ENCODE measurements at places on chromosomes 6 and 20.
A peak's percentile ranks its signal among the peaks of the same experiment; 100 is the strongest.

- H3K27me3 ChIP-seq = peaks cover 5% of the 10 kb centered on the region
- no peak for DNase-seq
- no peak overlapping the region for H3K4me3 ChIP-seq
- H3K4me1 ChIP-seq = no peaks in the 10 kb centered on the region
Measured at GRCh38 chr6:2197177-2197671, 48.2 kb downstream of the GMDS start.

GRCh38 chr6:49668083-49668511 is 31.5 kb upstream of the RHAG start:
- H3K27me3 ChIP-seq = no peaks in the 10 kb centered on the region
- H3K36me3 ChIP-seq = no peaks in the 10 kb centered on the region
- H3K4me1 ChIP-seq = no peaks in the 10 kb centered on the region
- no peak overlapping the region for H3K27ac ChIP-seq
- H3K4me3 ChIP-seq = no peak overlapping the region
- no peak for DNase-seq

DNA sequence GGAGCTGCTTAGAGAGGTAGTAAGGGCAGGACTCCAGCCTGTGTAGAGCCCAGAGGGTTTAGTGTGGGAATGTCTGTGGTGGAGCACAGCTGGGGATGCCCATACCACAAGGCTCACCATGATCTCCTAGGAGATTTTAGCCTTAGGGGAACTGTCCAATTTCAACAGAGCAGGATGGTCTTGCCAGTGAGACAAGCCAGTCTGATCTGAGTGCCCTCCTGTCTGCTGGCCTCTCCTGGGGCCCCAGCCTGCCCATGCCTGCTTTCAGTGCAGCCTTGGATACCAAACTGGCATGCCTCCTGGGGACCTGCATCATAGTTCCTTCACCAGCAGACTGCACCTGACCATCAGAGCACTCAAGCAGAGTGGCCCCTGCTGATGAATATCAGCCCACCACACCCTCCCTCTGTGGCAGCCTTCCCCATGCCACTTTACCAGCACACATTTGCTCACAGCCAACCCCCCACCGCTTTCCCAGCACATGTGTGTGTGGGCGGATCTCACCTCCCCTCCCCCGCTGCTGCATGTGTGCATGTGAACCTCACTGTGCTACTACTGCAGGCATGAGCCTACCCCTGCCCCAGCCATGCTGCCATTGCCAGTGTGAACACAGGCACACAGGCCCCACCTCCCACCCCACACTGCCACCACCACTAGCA is 7.9 kb upstream of the TREM1 start:
- no peak overlapping the region for H3K27ac ChIP-seq
- H3K4me1 ChIP-seq = peaks cover 22% of the 10 kb centered on the region
- no peak overlapping the region for H3K4me3 ChIP-seq

DNA sequence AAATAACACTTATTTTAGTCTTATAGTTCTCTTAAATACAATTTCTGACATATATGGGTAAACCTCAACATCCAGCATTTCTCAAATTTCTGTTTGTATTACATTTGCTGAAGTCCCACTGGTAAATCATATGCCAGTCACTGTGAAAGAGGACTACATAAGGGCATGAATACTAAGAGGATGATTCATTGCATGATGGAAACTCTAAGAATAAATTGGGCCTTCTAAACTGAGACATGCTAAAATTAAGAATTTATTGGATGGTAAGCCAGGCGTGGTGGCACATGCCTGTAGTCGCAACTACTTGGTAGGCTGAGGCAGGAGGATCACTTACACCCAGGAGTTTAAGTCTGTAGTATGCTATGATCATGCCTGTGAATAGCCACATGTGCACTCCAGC is 12.1 kb downstream of the DEFB123 start:
- H3K36me3 ChIP-seq = no peaks in the 10 kb centered on the region
- H3K4me1 ChIP-seq = no peaks in the 10 kb centered on the region
- no peaks in the 10 kb centered on the region for H3K27me3 ChIP-seq
- no peak overlapping the region for H3K4me3 ChIP-seq

GRCh38 chr6:100892116-100892515 is 11.0 kb upstream of the ASCC3 start:
- H3K36me3 ChIP-seq = no peaks in the 10 kb centered on the region
- H3K4me1 ChIP-seq = no peaks in the 10 kb centered on the region
- no peaks in the 10 kb centered on the region for H3K27me3 ChIP-seq
- no peak overlapping the region for H3K27ac ChIP-seq
- no peak for DNase-seq
- H3K4me3 ChIP-seq = no peak overlapping the region

DNA sequence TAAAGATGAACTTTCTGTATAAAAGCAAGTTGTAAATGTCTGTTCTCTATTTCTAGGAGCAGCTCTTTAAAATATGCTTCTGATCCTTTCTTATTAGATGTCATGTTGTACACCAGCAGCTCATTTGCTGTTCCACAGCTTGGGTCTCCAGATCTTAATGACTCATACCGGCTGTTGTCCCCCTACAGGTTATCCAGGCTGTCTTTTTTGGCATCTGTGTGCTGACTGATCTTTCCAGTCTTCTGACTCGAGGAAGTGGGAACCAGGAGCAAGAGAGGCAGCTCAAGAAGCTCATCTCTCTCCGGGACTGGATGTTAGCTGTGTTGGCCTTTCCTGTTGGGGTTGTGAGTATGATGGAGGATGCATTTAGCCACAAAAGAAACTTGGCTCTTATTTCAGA is 76.0 kb downstream of the AIG1 start:
- no peaks in the 10 kb centered on the region for H3K27me3 ChIP-seq
- H3K4me3 ChIP-seq = no peak overlapping the region
- no peak overlapping the region for H3K27ac ChIP-seq
- H3K36me3 ChIP-seq = peaks cover 17% of the 10 kb centered on the region

GRCh38 chr20:37627060-37627766 is 66.6 kb upstream of the CTNNBL1 start:
- no peaks in the 10 kb centered on the region for H3K36me3 ChIP-seq
- no peak overlapping the region for H3K27ac ChIP-seq
- no peaks in the 10 kb centered on the region for H3K4me1 ChIP-seq
- peaks cover 23% of the 10 kb centered on the region for H3K27me3 ChIP-seq

DNA sequence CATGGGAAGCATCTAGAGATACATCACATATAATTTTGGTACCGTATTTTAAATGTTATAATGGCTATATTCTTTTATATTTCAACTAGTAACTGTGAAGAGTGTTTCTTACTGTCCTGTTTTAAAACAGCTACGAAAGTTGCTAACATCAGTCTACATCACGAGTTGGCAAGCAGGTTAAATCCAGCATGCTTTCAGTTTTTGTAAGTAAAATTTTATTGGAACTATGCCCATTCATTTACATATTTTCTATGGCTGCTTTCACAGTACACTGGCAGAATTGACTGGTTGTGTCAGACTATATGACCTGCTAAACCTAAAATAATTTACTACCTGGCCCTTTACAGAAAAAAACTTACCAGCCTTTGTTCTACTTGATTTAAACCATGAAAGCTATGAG is 478.1 kb downstream of the PHF3 start:
- no peaks in the 10 kb centered on the region for H3K27me3 ChIP-seq
- no peak overlapping the region for H3K4me3 ChIP-seq
- H3K4me1 ChIP-seq = no peaks in the 10 kb centered on the region
- DNase-seq = no peak
- H3K27ac ChIP-seq = no peak overlapping the region

DNA sequence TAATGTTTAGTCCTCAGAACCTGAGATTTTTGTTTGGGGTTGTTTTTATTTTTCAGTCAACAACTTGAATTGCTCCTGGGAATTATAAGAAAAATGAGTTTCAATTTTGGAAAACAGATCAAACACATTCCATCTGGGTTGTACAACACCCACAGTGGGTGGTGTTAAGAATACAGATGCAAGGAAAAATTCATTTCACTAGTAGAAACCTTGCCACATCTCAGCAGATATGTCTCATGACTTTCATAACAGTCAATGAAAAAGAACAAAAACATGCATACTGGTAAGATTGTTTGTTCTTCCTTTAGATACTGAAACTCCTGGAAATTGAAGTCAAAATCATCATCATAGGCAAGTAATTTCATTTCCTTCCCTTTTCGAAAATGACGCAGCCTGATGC is 78.9 kb downstream of the MOXD1 start:
- no peaks in the 10 kb centered on the region for H3K4me1 ChIP-seq
- peaks cover 2% of the 10 kb centered on the region for H3K27me3 ChIP-seq
- DNase-seq = no peak
- H3K4me3 ChIP-seq = no peak overlapping the region

- H3K36me3 ChIP-seq = peaks cover 2% of the 10 kb centered on the region
- H3K27me3 ChIP-seq = peaks cover 13% of the 10 kb centered on the region
- no peak overlapping the region for H3K4me3 ChIP-seq
Measured at GRCh38 chr6:834190-834589, 141.3 kb upstream of the EXOC2 start.

DNA sequence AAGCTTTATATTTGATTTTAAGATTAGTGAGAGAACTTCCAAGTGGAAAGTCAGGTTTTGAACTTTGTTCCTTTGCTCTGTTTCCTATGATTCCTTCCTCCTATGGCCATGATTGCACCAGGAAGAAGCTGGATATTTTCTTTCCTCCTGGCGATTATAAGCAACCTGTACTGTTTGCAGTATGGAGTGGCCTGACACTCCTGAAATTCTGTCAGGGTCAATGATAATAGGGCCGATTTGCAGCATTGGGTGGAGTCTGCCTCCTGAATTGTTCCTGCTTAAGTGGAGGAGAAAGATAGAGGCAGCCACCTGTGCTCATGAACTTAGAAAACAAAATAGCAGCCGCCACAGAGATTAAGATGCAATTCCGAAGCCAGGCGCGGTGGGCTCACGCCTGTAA is 9.8 kb upstream of the FAM217A start:
- H3K4me1 ChIP-seq = no peaks in the 10 kb centered on the region
- no peak overlapping the region for H3K27ac ChIP-seq
- H3K36me3 ChIP-seq = no peaks in the 10 kb centered on the region
- no peak for DNase-seq
- no peak overlapping the region for H3K4me3 ChIP-seq

GRCh38 chr6:87858440-87858839 is 156.4 kb upstream of the AKIRIN2 start:
- H3K4me1 ChIP-seq = no peaks in the 10 kb centered on the region
- H3K27me3 ChIP-seq = peaks cover 15% of the 10 kb centered on the region
- no peak for DNase-seq
- H3K27ac ChIP-seq = no peak overlapping the region
- no peaks in the 10 kb centered on the region for H3K36me3 ChIP-seq

DNA sequence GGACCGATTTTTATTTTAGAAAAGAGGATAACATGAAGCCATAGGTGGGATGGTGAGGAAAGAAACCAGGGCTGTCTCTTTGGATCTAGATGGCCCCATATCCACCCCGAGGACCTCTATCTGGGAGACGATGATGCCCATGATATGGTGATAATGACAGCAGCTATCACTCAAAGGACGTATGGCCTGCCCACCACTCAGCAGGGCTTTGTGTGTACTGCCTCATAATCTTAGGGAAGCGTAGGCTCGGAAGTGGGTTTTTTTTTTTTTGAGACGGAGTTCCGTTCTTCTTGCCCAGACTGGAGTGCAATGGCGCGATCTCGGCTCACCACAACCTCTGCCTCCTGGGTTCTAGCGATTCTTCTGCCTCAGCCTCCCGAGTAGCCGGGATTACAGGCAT is 8.2 kb upstream of the TAF8 start:
- H3K4me3 ChIP-seq = peak overlapping the region; percentile 35
- H3K4me1 ChIP-seq = peaks cover 77% of the 10 kb centered on the region
- peak overlapping the region; percentile 93 for H3K27ac ChIP-seq
- H3K36me3 ChIP-seq = no peaks in the 10 kb centered on the region
- no peak for DNase-seq

DNA sequence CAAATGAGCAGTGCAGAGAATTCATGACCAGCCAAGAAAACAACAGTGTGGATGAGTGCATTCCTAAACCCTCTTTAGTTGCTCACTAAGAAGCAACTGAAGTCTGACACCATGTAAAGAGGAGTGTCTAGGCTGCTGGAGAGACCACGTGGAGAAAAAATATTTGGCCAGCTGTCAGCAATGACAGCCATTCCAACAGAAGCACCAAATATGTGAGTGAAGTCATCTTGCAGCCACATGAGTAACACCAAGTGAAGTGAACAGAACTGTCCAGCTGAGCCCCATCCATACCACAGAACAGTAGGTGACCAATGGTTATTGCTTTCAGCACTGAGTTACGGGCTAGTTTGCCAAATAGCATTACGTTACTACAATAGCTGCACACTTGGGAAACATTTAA is 89.4 kb downstream of the TBXT start:
- no peak overlapping the region for H3K27ac ChIP-seq
- no peak overlapping the region for H3K4me3 ChIP-seq
- no peaks in the 10 kb centered on the region for H3K36me3 ChIP-seq
- no peak for DNase-seq
